Activated naive CD4-positive, alpha-beta T cell (primary cell): ENCODE measurements at places on chromosomes 7 and 10.

DNA sequence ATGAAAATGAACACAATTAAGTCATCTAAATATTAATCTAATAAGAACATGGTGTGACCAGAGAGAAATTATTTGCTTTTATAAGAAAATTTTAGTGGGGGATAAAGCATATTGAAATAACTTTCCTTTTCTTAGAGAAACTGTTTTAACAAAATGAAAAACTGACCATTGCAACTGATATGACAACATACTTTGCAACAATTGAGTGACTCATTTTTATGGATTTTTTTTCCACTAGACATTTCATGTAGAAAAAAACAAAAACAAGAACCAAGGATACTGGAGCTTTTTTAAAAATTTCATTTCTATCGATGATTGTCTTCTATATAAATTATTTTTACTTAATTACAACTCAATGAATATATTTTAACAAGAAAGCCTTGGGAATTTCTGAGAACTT lies 90.0 kb downstream of the C1GALT1 start:
- no peak for DNase-seq

DNA sequence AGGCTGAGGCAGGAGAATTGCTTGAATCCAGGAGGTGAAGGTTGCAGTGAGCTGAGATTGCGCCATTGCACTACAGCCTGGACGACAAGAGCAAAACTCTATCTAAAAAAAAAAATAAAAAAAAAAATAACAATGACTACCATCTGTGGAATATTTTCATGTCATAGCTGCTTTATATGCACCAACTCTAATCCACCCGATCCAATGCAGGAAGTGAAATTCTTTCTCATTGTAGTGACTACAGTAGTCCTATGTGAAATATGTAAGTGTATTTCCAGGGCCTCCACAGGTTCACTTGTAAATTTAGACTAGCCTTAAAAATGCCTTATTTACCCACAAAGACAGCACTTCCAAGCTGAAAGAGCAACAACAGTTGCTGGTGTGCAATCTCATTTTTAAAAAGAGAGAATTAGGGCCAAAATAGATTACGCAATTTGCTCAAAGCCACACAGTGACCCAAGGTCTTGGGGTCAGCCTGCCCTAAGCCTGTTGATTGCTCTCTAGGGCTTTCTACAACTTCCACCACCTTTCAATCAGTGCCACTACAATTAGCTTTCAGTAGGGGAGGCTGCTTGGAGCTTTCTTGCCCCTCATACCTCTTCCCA lies 25.8 kb upstream of the EGFR start:
- DNase-seq = no peak

- no peak for DNase-seq
Measured at GRCh38 chr7:7980134-7980533, 11.5 kb downstream of the GLCCI1 start.

DNA sequence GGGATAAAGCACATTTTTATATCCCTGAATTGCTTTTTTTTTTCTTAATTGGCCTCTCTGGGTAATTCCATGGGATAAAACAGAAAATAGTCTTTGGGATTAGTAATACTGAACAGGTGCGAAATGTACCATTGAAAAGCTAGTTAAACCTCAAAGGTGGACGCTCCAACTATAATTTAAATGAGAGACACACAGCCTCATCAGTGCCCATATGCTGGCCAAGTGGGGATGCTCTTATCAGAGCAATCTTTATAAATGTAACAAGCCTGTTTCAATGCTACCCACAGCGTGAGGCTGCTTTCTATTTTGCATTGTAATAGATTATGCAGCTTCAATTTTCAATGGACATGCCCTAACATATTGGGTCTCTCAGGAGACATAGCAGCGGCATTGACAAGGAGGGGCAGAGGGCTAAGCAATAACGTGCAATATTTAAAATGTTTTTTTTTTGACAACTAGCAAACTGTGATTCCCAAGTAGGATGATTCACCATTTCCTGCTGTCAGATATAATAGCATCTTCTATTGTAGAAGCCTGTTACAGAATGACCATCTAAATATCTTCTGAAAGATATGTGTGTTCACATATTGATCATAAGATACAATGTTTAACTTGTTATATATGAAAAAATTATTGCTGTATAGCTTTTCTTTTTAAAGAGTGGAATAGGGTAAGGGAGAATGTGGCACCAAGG lies 91.3 kb upstream of the BET1 start:
- no peak for DNase-seq

GRCh38 chr7:25482631-25483030 lies 254.3 kb upstream of the NPVF start:
- DNase-seq = no peak
